Gastrocnemius medialis (tissue), 4 donors: ENCODE measurements at places on chromosomes 5 and 9.
A peak's percentile ranks its signal among the peaks of the same experiment; 100 is the strongest.

DNA sequence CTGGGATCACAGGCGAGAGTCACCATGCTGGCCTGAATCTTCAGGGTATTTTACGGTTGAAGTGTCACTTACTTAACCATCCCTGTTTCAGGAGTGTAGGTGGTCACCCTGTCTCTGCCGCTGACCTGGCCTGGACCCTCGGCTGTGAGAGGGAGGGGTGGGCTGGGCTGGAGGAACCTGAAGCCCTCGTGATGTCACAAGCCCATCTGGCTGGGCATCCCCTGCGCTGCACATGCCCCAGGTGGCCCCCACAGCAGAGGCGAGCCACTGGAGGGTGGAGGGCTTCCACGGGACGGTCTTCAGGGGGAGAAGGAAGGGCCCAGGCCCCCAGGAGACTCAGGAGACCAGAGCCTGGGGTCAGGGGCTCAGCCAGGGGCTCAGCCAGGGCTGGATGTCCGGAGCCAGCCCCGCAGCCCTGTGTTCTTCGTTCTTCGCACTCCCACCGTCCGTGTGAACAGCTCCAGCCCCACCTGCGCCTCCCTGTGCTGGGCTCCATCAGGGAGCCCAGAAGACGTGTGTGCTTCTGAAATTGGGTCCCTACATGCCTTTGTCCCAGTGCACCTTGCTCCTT lies 7.6 kb upstream of the AHRR start:
- DNase-seq = no peak

GRCh38 chr5:57784121-57784520 lies 301.5 kb upstream of the ACTBL2 start:
- DNase-seq = no peak

DNA sequence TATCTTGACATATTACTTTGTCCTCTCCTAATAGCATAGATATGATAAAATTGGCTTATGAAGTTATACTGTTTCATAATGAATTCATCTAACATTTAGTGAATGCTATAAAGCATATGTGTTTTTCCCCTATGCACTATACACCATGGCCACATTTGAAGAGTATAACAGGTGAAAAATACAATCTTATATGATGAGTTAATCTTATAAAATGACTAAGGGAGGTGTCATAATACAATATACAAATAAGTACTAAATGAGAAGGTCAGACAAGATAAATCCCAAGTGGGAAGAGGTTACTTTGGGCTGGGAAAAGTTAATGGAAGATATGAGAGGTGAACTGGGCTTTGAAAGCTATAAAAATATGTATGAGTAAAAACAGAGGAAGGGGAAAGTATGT lies 174.4 kb downstream of the PCSK1 start:
- DNase-seq = no peak

- no peak for DNase-seq
Measured at GRCh38 chr9:77475641-77476473, 172.3 kb downstream of the GNA14 start.

- no peak for DNase-seq
Measured at GRCh38 chr5:108521841-108522506, 140.1 kb upstream of the FBXL17 start.

DNA sequence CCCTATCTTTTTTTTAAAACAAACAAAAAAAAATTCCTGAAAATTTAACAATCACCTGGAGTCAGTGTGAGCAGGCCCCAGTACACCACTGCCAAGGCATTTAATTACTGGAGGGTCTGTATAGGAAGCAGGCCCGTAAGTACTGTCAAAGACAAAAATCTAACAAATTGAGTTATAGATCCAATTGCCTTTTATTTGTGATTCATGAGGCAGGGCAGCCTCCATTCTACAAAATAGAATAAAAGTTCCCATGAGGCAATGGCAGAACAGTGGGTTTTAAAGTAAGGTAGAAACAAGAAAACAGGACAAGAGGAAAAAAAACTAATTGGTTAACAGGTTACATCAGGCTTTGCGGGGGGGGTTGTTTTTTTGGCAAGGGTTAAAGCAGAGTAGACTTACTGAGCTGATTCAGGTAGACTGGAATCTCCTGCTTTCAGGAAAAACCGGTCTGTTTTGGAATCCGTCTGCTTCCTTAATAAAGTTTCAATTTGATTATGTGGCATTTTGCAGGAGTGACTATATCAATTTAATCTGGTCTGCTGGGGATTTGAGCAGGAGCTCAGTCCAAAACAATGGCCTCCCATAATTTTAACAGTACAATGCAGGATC lies 48.9 kb downstream of the AUH start:
- no peak for DNase-seq

DNA sequence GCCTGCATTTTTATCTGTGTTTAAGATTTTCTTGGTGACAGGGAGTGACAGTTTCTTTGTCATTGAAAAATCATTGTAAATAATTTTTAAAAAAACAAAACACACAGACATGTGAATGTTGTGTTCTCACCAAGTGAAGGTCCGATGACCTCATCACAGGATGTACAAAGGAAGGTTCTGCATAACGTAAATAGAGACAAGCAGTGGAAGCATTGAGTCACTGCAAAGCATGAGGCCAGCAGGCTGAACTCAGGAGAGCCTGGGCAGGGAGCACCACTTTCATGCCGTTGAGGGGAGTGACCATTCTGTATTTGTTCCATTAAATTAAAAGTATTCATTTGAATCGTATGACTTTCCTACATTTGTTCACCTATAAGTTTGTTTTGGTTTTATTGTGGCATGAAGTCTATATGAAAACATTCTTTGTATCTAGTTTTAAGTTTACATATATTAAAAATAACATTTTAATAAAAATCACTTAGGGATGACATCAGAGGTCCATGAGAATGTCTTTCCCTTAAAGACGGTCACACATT lies 70.4 kb upstream of the TLE1 start:
- DNase-seq = no peak

- no peak for DNase-seq
Measured at GRCh38 chr5:100855937-100856430, 47.1 kb downstream of the ST8SIA4 start.

GRCh38 chr9:129455151-129455995 lies 165.5 kb downstream of the C9orf50 start:
- DNase-seq = no peak

DNA sequence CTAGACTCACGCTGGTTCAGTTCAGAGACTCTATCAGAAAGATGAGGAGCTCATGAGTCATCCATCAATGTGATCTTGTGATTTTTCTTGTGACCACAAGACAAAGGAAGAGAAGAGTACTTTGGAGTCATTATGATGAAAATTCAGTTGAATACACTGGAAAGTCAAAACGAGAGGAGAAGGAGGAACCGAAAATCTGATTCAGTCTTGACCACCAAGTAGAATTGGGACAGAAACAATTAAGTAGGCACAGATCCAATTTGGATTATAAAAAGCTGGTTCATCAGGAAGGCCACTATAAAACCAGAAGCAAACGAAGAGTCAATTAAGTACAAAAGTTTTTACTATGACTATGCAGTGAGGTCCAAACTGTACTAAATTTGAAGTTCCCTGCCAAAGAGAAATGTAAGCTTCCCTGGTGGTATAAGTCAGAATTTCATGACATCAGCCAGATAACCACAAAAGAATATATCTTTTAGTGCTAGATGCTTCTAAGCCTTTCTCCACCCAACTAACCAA lies 90.9 kb downstream of the THBS4 start:
- no peak for DNase-seq

GRCh38 chr5:160166973-160167623 lies 47.8 kb upstream of the PWWP2A start:
- DNase-seq = no peak

GRCh38 chr5:176157656-176158055 lies 80.6 kb upstream of the SIMC1 start:
- no peak for DNase-seq

- no peak for DNase-seq
Measured at GRCh38 chr9:129750013-129750638, 2.7 kb downstream of the PTGES start.

DNA sequence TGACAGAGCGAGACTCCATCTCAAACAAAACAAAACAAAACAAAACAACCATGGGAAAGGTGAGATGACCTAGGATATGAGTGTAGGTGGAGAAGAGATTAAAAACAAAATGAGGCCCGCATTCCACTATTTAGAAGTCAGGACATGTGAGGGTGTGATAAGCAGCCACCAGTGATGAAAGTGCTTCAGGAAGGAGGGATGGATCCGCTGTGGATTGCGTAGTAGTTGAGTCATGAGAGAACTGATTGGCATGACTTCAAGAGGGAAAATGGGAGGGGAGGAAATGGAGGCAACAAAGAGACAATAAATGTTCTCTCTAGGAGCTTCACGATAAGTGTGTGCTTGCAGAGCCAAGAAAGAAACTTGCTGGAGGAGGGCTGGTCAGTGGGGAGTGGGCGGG lies 367.6 kb downstream of the ARL15 start:
- no peak for DNase-seq

DNA sequence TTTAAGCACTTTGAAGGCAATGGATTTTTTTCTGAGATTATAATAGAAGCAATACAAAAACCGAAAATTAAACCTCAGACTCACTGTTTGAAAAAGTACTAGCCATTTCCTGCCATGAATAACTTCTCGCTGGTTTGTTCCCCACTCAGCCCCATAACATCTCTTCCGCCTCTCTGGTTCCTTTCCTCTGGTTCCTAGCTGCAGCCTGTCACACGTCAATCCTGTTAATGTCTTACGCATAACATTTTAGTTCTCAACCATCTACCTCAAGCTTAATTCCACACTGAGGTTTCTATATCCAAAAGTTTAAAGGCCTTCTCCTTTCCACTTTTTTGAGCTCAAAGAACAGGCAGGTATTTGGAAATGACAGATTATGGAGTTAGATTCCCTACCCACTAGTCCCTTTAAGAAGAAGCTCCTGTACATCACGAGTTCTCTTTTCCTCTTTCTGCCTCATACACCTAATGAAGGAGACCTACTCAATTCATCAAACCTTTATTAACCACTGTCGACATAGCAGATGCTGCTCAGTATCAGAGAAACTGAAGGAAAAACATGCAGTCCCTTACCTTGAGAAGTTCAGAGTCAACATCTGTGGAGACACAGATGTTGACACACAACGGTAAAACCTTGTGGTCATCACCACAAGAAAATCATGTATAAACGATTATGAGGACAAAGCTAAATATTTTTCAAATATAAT lies 243.0 kb upstream of the PTGER4 start:
- no peak for DNase-seq

DNA sequence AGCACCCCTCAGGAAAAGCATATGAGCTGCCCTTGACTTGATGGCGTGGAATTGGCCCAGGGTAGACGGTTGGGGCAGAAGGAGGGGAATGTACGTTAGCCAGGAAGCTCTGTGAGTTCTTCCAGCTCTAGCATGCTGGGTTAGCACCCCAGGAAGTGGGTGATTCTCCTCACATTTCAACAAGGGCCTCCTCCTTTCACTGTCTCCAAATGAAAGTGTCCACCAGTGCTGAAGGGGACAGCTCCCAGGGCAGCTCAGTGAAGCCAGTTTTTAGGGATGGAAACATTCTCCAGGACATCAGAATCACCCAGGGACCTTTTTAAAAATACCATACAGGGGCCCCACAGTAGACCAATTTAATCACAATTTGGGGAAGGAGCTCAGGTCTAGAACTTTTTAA lies 17.2 kb upstream of the AFAP1L1 start:
- DNase-seq = no peak

- no peak for DNase-seq
Measured at GRCh38 chr5:178078197-178079010, 34.9 kb upstream of the N4BP3 start.

- DNase-seq = no peak
Measured at GRCh38 chr9:15182101-15182551, 124.9 kb downstream of the TTC39B start.

DNA sequence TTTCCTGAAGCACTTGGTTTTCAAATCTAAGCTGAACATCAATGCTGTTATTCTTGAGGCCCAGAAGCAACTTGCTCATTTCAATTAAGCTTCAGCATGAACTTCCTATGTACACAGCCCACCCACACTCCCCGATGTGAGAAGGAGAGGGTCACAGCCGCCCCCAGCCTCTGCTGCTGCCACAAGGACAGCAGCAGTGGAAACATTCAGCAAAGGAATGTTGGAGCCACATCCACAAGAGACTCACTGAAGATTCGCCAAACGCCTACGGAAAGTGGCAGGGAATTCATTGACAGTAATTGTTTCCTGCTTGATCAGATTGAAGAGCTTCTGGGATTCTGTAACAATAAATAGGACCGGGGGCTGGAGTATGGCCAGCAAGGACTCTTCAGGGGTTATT lies 2.9 kb downstream of the TGFBI start:
- no peak for DNase-seq

DNA sequence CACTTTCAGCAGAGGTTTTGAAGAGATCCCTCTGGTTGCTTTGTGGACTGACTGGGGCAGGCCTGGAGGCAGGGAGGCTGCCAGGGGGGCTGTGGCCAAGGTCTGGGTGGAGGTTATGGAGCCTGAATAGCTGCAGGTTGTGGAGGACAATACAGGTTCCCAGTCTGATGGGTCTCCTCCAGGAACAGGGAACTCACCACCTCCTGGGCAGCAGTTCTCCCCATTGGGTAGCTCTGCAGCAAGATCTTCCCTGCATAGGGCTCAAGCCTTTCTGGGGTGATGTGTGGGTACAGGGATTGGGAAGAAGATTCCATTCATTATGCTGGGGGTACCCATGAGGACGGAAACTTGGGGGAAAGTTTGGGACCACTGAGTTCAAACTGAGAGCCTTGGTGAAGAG lies 6.8 kb downstream of the AQP3 start:
- no peak for DNase-seq

DNA sequence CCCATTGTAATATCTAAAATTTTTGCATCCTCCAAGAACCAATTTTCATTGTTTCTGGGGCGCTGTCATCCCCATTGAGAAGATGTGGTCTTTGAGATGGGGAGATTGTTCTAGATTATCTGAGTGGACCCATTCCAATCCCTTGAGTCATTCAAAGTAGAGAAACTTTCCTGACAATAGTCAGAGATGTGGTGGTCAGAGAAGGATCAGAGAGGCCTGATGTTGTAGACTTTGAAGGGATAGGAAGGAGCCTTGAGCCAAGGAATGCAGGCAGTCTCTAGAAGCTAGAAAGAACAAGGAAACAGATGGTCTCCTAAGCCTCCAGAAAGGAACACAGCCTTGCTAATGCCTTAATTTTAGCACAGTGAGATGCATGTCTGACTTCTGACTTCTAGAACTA lies 80.4 kb downstream of the TEK start:
- no peak for DNase-seq

GRCh38 chr9:83649080-83649479 lies 26.1 kb downstream of the IDNK start:
- DNase-seq = peak; percentile 14

- DNase-seq = no peak
Measured at GRCh38 chr5:80309871-80310665, 9.7 kb upstream of the SPZ1 start.

DNA sequence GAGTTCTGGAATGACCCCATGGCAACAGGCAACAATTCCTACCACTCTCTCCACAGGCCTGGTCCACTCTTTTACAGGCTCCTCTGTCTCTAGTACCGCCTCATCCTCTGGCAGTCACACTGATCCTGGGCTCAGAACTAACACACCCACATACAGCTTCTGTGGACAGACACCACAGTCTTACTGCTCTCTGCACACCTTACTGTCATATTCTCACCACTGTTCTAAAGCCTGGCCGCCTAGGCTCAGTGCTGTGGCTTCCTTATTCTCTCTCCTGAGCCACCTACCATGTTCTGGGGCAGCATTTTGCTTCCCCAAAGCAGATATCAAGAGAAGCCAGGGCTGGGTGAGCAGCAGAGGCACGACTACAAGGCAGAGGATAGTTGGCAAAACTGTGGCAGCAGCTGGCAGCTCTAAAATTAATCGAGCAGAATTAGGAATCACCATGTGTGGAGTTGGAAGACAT lies 14.8 kb downstream of the REEP5 start:
- DNase-seq = no peak
